Psoas muscle (tissue), 8 donors: ENCODE measurements at places on chromosomes 3 and 15. TPM values are rescaled to one million over a fixed set of nuclear protein-coding genes. Genes with fewer than 3 reads are reported as not detected.

DNA sequence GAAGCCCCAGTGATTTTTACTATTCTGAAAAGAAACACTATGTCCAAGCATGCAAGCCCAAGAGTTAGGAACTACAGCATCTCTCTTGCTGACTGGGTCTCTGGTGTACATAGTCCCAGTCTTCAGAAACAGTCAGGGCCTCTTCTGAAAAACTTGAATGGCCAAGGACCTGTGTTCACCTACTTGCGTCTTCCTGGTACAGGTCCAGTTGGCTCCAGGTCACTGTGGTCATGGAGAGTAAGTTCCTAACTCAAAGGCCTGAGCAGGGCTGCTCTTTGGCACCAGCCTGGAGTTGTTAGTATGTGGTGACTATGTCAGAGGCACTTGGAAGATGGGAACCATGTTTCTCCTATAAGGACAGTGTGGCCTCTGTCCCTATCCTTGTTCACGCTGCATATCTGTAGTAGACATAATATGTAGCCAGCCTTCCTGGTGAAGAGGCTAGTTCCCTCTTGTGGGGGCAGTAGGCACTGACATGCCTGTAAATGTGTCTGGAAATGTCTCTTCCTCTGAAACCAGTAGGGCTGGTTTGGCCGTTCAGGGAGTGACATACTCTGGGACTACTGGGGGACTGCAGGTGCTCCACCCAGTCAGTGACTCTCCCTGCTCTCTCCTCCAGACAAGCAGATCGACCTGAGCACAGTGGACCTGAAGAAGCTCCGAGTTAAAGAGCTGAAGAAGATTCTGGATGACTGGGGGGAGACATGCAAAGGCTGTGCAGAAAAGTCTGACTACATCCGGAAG is 2.6 kb upstream of the RBM15B start:
- no peak overlapping the region for H3K27ac ChIP-seq
- H3K27me3 ChIP-seq, result no peaks in the 10 kb centered on the region
- no peak for DNase-seq
- peaks cover 44% of the 10 kb centered on the region for H3K4me1 ChIP-seq
- H3K36me3 ChIP-seq, result peaks cover 29% of the 10 kb centered on the region

DNA sequence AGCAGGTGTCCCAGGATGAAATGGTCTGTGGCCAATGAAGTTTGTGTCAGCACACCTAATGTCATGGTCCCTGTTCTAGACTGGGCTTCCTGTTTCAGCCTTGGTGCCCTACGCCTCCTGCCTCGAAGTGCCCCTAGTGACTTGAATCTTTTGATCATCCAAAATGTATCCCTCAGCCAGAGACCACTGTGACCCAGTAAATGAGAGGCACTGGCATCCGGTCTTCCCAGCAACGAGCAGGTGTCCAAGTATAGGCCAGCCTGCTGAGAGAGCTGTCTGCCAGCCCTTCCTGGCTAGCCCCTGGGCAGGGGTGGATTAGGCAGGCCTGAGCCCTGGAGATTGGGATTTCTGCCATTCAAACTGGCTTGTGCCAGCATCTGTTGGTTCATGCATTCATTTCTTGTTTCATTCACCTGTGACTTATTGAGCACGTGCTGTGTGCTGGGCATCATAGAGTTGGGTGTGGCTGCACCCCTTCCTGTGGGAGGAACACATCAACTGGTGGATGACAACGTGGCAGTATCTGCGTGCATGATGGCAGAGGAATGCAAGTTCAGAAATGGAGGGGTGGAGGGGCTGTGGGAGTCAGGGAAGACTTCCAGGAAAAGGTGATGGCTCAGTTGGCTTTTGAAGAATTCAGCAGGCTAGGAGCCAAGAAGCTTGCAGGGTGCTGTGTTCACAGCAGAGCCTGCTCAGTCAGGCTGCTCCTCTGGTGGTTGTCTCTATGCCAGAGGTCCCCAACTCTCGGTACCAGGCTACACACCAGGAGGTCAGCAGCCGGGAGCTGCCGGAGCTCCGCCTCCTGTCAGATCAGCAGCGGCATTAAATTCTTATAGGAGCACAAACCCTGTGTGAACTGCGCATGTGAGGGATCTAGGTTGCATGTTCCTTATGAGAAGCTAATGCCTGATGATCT is 21.6 kb downstream of the ESYT3 start:
- no peak overlapping the region for H3K27ac ChIP-seq
- H3K4me1 ChIP-seq, result no peaks in the 10 kb centered on the region
- no peaks in the 10 kb centered on the region for H3K27me3 ChIP-seq
- DNase-seq, result no peak
- H3K36me3 ChIP-seq, result no peaks in the 10 kb centered on the region

DNA sequence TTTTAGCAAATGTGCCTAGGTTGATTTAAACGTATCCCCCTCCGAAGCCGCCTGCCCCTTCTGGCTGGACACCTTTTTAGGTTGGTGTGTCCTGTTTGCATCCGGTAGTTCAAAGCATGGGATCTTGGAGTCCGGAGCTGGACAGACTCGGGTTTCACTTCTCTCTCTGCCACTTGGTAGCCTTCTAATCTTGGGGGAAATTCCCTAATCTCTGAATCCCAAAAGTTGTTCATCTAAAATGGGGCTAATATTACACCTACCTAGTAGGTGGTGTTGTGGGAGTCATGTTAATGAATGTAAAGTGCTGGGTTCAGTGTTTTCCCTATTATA is 760 bp downstream of the FANCI start:
- peaks cover 8% of the 10 kb centered on the region for H3K4me1 ChIP-seq
- peak overlapping the region; percentile 79 for H3K4me3 ChIP-seq

DNA sequence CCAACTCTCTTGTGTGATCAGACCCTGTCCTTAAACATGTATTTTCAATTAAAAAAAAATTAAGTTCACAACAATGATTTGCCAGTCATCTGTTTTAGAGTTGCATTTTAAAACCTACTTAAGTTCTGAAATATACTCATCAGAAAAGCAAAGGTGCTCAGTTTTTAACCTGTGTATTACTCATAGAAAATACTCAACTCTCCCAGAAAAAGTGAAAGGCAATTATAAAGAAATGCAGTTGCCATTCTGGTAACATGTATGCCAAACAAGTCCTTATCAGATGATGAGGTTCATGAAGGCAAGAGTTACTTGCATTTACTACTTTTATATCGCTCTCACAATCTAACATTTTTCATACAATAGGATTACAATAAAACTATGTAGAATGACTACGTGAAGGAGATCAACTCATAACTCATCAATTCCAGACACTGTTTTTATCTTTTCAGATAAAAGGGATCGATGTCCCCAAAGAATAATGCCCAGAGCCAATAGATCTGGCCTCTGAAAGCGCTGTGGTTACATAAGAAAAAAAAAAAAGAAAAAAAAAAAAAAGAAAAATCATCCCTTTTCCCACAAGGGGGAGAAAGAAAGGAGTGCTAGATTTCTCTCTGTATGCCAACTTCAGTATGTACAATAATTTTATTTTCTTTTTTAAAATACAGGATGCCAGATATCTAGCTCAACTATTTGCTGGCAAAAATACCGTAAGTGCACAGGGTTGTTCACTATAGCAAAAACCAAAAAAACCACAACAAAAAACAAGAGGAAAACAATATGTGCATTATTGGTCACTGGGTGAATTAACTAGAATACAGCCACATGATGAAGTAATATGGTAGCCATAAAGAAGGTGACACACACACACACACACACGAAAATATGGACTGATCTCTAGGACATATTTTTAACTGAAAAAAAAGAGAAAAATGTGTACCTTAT is 137.4 kb downstream of the NR1I2 start:
- no peaks in the 10 kb centered on the region for H3K4me1 ChIP-seq
- DNase-seq, result no peak
- no peak overlapping the region for H3K27ac ChIP-seq
- H3K4me3 ChIP-seq, result no peak overlapping the region

DNA sequence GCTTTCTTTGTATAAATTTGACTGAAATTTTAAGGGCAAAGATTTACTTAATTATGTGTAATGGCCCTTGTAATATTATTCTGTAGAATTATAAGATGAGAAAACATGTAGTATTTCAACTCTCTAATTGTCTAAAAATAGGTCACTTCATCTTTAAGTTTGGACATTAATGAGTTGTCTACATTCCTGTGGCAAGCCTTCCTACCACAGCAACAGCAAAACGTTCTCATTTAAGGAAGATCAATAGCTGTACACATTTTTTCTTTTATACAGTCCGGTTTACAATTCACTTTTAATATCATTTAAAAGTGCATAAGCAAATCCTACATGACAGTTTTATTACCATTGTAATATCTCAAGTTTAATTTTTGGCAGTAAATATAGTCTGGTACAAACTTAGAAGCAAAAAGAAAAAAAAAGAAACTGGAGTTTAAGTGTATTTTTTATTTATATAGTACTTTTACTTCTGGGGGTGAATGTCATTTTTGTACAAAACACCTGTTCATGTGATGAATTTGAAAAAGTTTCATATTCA is 501.8 kb downstream of the ZPLD1 start:
- H3K27me3 ChIP-seq, result no peaks in the 10 kb centered on the region
- no peak for DNase-seq
- no peaks in the 10 kb centered on the region for H3K36me3 ChIP-seq
- no peak overlapping the region for H3K4me3 ChIP-seq
- H3K4me1 ChIP-seq, result no peaks in the 10 kb centered on the region

CHRD gene
- 10.5 TPM for total RNA-seq

DNA sequence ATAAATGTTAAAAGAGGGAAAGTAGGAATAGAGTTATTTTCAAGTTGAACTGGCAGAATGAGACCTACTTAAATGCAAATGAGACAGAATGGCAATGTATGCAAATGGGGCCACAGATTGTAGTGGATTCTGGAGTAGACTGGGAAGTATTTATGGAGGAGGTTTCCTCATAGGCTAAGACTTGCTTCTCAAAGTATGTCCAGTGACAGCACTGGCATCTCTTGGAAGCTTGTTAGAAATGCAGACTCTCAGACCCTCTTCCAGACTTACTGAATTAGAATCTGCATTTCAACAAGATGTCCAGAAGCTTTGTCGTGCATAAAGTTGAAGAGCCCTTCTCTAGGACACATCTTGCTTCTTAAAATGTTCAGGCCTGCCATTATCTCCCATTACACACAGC is 67.8 kb upstream of the SNTN start:
- no peaks in the 10 kb centered on the region for H3K36me3 ChIP-seq
- DNase-seq, result no peak
- no peak overlapping the region for H3K27ac ChIP-seq
- H3K4me3 ChIP-seq, result no peak overlapping the region

MKRN2OS gene
- 1.5 TPM for total RNA-seq

DNA sequence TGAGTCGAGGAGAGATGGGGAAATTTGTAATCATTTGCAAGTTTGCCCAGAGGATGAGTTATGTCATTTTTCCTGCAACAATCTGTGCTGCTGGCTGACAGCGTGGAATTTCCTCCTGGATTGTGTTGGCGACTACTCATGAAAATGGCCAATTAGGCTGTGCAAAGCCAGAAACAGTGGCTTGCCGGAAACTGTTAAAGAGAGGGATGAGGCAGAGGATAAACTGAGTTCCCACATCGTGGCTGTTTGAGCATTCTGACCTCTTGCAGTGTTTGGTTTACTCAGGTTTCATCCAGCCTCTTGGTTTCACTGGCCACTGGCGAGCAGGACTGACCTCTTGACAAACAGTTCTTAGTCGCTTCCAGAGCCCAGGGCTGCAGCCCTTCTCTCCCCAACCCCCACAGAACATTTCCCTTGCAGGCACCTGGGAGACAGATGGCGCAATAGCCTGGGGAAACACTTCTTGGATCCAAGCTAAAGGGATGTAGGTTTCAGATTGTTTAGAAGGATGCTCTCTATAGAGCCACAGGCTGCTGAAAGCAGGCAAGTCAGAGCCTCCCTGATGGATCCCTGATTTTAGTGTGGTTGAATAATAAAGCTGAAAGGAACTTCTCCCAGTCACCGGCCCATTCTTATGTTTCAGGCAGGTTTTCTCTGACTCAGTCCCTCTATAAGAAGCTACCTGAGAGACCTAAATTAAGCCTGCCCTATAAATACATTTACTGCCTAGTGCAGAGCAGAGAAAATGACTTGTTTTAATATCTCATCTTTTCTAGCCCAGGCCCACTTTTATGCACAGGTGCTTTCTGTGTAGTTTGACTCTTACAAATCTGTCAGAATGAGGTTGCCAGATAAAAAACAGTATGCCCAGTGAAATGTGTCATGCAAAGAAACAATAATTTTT is 92.8 kb upstream of the UBE2E1 start:
- H3K4me1 ChIP-seq, result peaks cover 16% of the 10 kb centered on the region
- H3K36me3 ChIP-seq, result no peaks in the 10 kb centered on the region
- peak; percentile 54 for DNase-seq
- peak overlapping the region; percentile 54 for H3K27ac ChIP-seq

GRCh38 chr3:37526511-37526910 is 335.2 kb upstream of the CTDSPL start:
- no peaks in the 10 kb centered on the region for H3K27me3 ChIP-seq
- no peak overlapping the region for H3K4me3 ChIP-seq

LRRC3B gene
- 1.1 TPM for total RNA-seq

DAZL gene
- total RNA-seq, result not detected

AADAC gene
- 0.71 TPM for total RNA-seq

LRRN1 gene
- total RNA-seq, result 5.1 TPM

GRCh38 chr3:49674497-49674983 is 389 bp downstream of the APEH start:
- no peak for DNase-seq
- peaks cover 20% of the 10 kb centered on the region for H3K4me1 ChIP-seq
- peak overlapping the region; percentile 95 for H3K27ac ChIP-seq
- peak overlapping the region; percentile 86 for H3K4me3 ChIP-seq

GRCh38 chr3:185164428-185165217 is 11.8 kb upstream of the C3orf70 start:
- no peaks in the 10 kb centered on the region for H3K36me3 ChIP-seq
- H3K4me1 ChIP-seq, result no peaks in the 10 kb centered on the region
- no peak overlapping the region for H3K27ac ChIP-seq
